ENCODE measurements at places on chromosomes 2 and 18.

DNA sequence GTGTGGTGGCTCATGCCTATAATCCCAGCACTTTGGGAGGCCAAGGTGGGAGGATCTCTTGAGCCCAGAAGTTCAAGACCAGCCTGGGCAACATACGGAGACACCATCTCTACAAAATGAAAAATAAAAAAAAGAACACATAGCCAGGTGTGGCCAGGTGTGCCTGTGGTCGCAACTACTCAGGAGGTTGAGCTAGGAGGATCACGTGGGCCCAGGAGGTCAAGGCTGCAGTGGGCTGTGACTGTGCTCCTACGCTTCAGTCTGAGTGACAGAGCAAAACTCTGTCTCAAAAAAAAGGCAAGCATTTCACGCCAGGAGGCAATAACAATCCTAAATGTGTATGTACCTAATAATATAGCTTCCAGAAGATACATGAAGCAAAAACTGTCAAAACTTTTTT, 27.8 kb downstream of the USP40 start:
- no peaks in the 10 kb centered on the region for H3K27me3 ChIP-seq
- peaks cover 8% of the 10 kb centered on the region for H3K36me3 ChIP-seq
- H3K4me3 ChIP-seq: no peak overlapping the region
- H3K27ac ChIP-seq: no peak overlapping the region
- peaks cover 2% of the 10 kb centered on the region for H3K4me1 ChIP-seq

GRCh38 chr2:24507549-24507948, 16.5 kb downstream of the NCOA1 start:
- DNase-seq: no peak
- H3K4me1 ChIP-seq: no peaks in the 10 kb centered on the region
- H3K27me3 ChIP-seq: no peaks in the 10 kb centered on the region
- H3K36me3 ChIP-seq: no peaks in the 10 kb centered on the region
- H3K4me3 ChIP-seq: no peak overlapping the region
- H3K27ac ChIP-seq: no peak overlapping the region

GRCh38 chr2:188078534-188078933, 213.1 kb upstream of the GULP1 start:
- DNase-seq: no peak
- H3K27ac ChIP-seq: no peak overlapping the region
- H3K4me3 ChIP-seq: no peak overlapping the region
- H3K4me1 ChIP-seq: no peaks in the 10 kb centered on the region
- H3K27me3 ChIP-seq: peaks cover 2% of the 10 kb centered on the region
- H3K36me3 ChIP-seq: no peaks in the 10 kb centered on the region

- no peaks in the 10 kb centered on the region for H3K27me3 ChIP-seq
- H3K4me1 ChIP-seq: peaks cover 7% of the 10 kb centered on the region
- no peak for DNase-seq
- no peak overlapping the region for H3K27ac ChIP-seq
- no peak overlapping the region for H3K4me3 ChIP-seq
- H3K36me3 ChIP-seq: no peaks in the 10 kb centered on the region
These were observed 100.1 kb upstream of the ARL4C start for GRCh38 chr2:234596696-234597575.

DNA sequence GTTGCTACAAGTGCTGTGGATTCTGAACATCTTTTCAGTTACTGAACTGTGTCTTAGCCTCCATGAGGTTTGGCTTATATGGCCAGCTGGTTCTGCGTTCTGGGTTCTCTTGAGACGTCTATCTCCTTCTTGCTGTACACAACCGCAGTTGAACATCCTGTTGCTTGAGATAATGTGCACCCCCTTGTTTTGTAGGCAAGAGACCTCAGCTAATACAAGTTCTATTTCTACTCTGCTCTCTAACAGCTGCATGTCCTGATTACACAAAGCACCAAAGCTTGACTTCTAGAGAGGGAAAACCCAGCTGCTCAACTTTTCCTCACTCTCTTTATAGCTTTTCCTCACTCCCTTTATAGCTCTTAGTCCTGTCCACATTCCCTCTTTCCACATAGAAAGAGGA, 176.0 kb downstream of the LTBP1 start:
- H3K4me3 ChIP-seq: no peak overlapping the region
- no peaks in the 10 kb centered on the region for H3K36me3 ChIP-seq
- no peak overlapping the region for H3K27ac ChIP-seq
- no peak for DNase-seq

- H3K27ac ChIP-seq: no peak overlapping the region
- no peaks in the 10 kb centered on the region for H3K36me3 ChIP-seq
- no peak for DNase-seq
- peaks cover 9% of the 10 kb centered on the region for H3K4me1 ChIP-seq
These were observed 116.6 kb downstream of the SLC4A3 start for GRCh38 chr2:219744066-219744465.

- peaks cover 8% of the 10 kb centered on the region for H3K4me1 ChIP-seq
- no peak overlapping the region for H3K4me3 ChIP-seq
- peak; percentile 46 for DNase-seq
- H3K27ac ChIP-seq: no peak overlapping the region
- H3K36me3 ChIP-seq: no peaks in the 10 kb centered on the region
These were observed 100.7 kb downstream of the ARHGAP15 start for GRCh38 chr2:143229952-143230351.

DNA sequence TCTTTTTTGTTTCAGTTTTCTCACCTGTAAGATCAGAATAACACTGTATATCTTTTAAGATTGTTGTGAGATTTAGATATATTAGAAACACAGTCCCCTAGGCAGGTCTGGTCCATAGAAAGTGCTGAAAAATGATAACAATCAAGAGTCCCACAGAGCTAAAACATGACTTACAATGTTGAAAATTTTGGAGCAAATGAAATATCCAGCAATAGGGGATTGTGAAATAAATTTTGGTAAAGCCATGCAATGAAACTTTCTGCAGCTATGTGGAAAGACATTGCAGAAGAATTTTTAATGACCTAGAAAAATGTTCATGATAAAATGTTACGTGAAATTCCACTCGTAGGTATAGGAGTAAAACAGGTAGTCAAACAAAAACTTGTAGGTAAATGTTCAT, 127.6 kb upstream of the SERPINE2 start:
- H3K27me3 ChIP-seq: no peaks in the 10 kb centered on the region
- H3K36me3 ChIP-seq: no peaks in the 10 kb centered on the region
- H3K4me1 ChIP-seq: no peaks in the 10 kb centered on the region
- no peak overlapping the region for H3K27ac ChIP-seq
- DNase-seq: no peak
- no peak overlapping the region for H3K4me3 ChIP-seq

DNA sequence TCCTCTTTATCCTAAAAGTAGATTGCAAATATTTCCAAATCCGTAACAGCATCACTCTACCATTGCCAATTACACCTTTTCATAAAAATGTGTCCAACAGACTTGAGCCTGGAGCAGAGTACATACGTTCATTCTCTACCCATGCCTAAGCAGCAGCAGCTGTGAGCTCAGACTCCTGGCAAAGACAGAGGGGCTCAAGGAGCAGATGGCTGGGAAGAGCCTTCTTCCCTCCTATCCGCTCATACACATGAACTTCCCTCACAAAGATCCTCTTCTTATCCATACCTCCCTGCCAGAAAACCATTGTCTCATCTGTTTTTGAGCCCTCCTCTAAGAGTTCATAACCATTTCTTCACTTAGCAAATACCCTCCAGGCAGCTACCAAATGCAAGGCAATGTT, 164.3 kb upstream of the ARL4C start:
- no peaks in the 10 kb centered on the region for H3K27me3 ChIP-seq
- no peaks in the 10 kb centered on the region for H3K4me1 ChIP-seq
- peaks cover 3% of the 10 kb centered on the region for H3K36me3 ChIP-seq
- no peak for DNase-seq

DNA sequence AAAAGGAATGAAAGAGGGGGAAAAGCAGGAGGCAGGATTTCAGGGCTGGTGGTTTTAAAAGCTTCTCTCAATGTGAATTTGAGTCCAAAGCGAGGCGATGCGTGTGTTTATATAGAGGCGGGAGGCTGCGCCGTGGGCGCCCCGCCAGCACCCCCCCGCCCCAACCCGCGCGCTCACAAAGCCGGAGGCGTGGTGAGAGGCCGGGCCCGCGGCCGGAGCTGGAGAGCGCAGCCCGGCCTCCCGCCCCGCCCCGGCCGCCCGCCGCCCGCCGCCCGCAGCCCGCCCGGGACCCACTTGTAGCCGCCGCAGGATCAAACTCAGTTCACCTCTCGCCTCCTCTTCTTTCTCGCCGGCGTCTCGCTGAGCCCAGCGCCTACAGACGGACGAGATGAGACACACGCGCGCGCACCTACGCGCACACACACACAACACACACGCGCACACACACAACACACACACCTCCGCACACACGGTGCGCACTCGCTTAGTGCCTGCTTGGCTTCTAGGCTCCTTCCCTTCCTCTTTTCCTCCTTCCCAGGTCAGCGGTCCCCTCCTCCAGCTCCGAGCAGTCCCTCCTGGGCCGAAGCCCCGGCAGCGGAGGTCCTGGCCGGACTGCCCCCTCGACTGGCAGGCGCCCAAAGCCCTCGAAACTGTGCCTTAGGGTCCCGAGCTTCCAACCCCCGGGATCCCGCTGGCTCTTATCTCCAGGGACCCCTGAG, 1.3 kb upstream of the CYP26B1 start:
- H3K27me3 ChIP-seq: peaks cover 86% of the 10 kb centered on the region
- H3K36me3 ChIP-seq: no peaks in the 10 kb centered on the region
- DNase-seq: peak; percentile 47
- H3K27ac ChIP-seq: no peak overlapping the region

- H3K36me3 ChIP-seq: no peaks in the 10 kb centered on the region
- no peaks in the 10 kb centered on the region for H3K27me3 ChIP-seq
- peaks cover 5% of the 10 kb centered on the region for H3K4me1 ChIP-seq
- DNase-seq: no peak
- no peak overlapping the region for H3K4me3 ChIP-seq
These were observed 153.5 kb downstream of the PXDN start for GRCh38 chr2:1590596-1591460.

DNA sequence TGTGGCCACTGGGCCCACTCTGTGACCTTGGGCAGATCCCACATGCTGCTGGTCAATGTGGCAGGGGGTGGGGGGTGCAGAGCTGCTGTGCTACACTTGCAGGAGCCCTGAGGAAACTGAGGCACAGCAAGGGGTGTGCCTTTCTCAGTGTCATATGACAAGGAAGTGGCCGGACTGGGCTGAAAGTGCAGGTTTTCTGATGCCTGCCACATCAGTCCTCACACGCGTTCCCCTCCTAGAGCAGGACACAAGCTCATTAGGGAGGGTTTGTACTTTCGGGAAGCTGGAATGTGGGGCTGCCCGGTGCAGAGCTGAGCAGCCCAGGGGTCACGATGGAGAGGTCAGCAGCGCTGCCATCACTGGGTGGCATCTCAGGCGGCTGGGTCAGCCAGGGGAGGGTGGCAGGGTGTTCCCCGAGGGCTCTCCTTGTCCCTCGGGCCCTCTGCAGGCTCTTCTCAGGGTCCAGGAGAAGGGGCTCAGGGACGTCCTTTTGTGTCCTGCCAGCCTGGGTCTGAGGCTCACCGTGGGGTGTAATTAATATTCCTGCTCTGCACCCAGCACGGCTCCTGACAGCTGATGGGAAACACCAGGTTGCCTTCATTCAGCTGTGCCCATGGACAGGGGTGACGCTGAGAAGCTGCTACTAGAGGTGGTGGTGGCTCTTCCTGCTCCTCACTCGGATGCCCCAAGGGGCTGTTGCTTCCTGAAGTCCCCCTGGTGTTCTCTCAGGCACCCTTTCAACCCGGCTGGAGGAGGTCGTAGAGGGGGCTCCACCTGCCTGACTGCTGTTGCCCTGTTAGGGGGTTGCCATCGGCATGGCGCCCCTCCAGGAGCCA, 62.1 kb upstream of the HDAC4 start:
- peaks cover 13% of the 10 kb centered on the region for H3K4me1 ChIP-seq
- H3K4me3 ChIP-seq: no peak overlapping the region
- H3K27ac ChIP-seq: no peak overlapping the region
- no peaks in the 10 kb centered on the region for H3K27me3 ChIP-seq
- no peak for DNase-seq

DNA sequence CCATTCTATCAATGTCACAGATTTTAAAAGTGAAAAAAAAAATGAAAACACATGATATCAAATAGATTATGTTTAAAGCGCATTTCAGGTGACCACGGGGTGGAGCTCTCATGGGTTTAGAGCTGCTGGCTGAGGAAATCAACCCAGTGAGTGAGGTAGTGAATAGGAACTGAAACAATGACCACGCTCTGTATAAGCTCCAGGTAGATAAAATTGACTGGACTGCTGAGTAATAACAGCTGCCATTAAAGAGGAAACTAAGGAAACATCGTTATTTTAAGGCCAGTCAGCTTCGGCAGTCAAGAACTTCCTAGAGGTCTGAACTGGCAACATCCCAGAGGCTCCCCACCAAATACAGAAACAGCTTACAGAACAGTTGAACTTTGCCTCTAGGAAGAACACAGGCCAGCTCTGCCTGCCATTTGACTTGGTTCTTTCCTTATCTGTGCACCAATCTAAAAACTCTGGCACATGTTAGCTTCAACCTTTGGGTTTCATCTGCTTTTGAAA, 185.9 kb downstream of the PDE1A start:
- H3K27ac ChIP-seq: no peak overlapping the region
- no peak overlapping the region for H3K4me3 ChIP-seq
- H3K36me3 ChIP-seq: peaks cover 13% of the 10 kb centered on the region
- no peaks in the 10 kb centered on the region for H3K27me3 ChIP-seq
- no peak for DNase-seq

- no peaks in the 10 kb centered on the region for H3K27me3 ChIP-seq
- H3K4me1 ChIP-seq: no peaks in the 10 kb centered on the region
- no peak for DNase-seq
These were observed 39.0 kb downstream of the NOSTRIN start for GRCh38 chr2:168841445-168841844.

GRCh38 chr2:159758239-159758638, 39.8 kb downstream of the CD302 start:
- no peaks in the 10 kb centered on the region for H3K27me3 ChIP-seq
- DNase-seq: no peak
- H3K4me3 ChIP-seq: no peak overlapping the region
- H3K27ac ChIP-seq: no peak overlapping the region
- no peaks in the 10 kb centered on the region for H3K4me1 ChIP-seq

GRCh38 chr2:219408631-219409030, 9.5 kb upstream of the DES start:
- H3K27ac ChIP-seq: no peak overlapping the region
- H3K36me3 ChIP-seq: no peaks in the 10 kb centered on the region
- H3K4me3 ChIP-seq: no peak overlapping the region
- H3K27me3 ChIP-seq: no peaks in the 10 kb centered on the region

- H3K4me3 ChIP-seq: no peak overlapping the region
- no peak overlapping the region for H3K27ac ChIP-seq
- peak; percentile 9 for DNase-seq
- H3K4me1 ChIP-seq: peaks cover 23% of the 10 kb centered on the region
These were observed 5.9 kb upstream of the DLX2 start for GRCh38 chr2:172108587-172108930.

GRCh38 chr2:9565436-9566153, 10.0 kb upstream of the ADAM17 start:
- H3K4me1 ChIP-seq: no peaks in the 10 kb centered on the region
- peaks cover 2% of the 10 kb centered on the region for H3K36me3 ChIP-seq
- no peak for DNase-seq
- no peak overlapping the region for H3K4me3 ChIP-seq

- no peak overlapping the region for H3K4me3 ChIP-seq
- H3K27me3 ChIP-seq: no peaks in the 10 kb centered on the region
- H3K27ac ChIP-seq: no peak overlapping the region
- H3K4me1 ChIP-seq: peaks cover 11% of the 10 kb centered on the region
- H3K36me3 ChIP-seq: no peaks in the 10 kb centered on the region
- no peak for DNase-seq
These were observed 13.2 kb upstream of the CHRNA1 start for GRCh38 chr2:174777347-174778084.

GRCh38 chr2:26764078-26764887, at the start of gene SLC35F6:
TSS of gene SLC35F6 (plus strand) at chr2:26764284. CDS start at chr2:26764350, 66 bp downstream.
- peaks cover 33% of the 10 kb centered on the region for H3K36me3 ChIP-seq
- H3K27me3 ChIP-seq: no peaks in the 10 kb centered on the region
- no peak within 1 kb of the TSS for H3K27ac ChIP-seq

Measured in neuronal stem cell (in vitro differentiated cells).